ENCODE measurements at places on chromosomes 3 and 15.

- DNase-seq, result peak; percentile 59
Measured at GRCh38 chr3:173584093-173584837, 186.7 kb downstream of the NLGN1 start.

DNA sequence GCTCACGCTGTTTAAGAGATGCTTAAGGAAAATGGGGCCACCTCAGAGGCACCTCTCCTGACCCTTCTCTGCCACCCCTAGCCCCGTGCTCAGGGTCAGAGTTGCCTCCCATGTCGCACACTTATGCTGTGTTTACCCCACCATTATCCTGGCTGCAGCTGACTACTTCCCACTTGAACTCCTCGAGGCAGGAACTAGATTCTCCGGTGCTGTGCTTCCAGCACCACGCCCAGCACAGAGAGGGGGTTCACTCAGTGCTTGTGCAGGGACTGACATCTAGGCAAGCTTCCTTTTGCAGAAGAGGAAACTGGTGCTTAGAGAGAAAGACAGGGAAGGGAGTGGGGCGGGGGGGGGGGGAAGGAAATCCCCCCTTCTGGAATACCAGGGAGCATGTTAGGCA lies 340.1 kb downstream of the RORA start:
- DNase-seq, result no peak

DNA sequence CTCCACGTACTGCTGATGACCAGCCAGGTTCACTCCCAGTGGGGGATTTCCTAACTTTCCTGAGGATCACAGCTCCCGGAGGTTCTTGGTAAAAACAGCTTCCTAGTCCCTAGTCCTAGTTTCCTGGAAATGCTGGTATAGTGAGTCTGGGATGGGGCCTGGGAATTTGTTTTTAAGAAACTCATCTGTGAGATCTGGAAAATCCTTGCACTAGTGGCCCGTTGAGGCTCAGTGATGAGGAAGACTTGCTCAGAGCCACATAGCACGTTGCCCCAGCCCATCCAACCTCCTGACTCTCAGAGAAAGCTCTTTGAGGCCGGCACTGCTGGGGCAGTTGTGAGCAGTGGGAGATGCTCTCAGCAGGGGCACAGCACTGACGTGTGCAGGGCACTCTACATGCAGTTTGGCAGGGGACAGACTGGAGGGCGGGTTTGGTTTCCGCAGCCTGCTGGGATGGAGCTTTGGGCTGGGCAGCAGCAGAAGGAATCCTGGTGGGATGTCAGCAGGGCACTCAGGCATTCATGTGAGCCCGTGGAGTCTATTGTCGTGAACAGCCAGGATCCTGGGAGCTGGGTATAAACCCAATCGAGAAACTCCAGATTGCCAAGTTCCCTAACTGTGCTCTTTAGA lies 31.6 kb downstream of the SAXO2 start:
- DNase-seq, result no peak

DNA sequence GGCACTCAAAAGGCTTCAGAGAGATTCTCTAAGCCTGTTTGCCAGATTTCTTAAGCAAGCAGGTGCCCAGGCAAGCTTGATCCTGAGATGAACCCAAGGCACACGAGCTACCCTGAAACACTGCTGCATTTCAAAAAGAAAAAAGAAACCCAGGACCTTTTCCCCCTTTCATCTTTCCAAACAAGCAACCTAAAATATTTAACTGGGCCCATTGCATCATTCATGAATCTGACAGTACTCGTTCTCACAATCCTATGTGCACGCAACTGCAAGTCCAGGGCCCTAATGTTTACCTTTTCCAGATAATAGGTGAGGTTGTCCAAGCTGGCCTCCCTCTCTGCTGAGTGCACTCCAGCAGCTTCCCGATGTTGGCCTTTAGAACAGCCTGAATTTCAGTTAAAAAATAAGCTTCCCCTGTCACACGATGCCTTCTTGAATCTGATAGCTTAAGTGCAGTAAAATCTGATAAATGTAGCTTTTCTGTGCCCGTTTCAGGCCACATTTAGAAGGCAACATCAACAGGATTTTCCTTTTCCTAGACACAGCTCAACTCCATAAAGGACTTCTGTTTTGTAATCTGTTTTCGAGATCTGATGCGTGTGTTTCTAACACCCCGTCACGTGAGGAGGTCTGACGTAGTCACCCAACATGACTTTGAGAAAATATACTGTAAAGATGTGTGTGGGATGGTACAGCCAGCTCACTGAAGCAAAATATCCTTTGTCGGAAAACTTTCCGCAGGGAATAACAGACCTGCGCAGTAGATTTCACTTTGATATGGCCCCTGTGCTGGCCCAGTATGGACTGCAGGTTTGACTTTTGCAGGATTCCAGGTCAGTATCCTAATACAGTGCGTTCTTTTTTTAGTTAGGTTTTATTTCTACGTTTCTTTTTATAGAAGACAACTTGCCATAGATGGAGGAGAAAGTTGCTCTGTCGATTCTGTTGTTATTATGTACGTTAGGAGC lies 55.1 kb upstream of the RASA2 start:
- no peak for DNase-seq

- no peak for DNase-seq
Measured at GRCh38 chr15:62297933-62298332, 132.8 kb upstream of the C2CD4B start.

- no peak for DNase-seq
Measured at GRCh38 chr3:69671082-69671952, 67.9 kb upstream of the MITF start.

- no peak for DNase-seq
Measured at GRCh38 chr3:183324083-183324482, 71.0 kb downstream of the B3GNT5 start.

- peak; percentile 53 for DNase-seq
Measured at GRCh38 chr15:67456677-67457529, 64.0 kb upstream of the C15orf61 start.

DNA sequence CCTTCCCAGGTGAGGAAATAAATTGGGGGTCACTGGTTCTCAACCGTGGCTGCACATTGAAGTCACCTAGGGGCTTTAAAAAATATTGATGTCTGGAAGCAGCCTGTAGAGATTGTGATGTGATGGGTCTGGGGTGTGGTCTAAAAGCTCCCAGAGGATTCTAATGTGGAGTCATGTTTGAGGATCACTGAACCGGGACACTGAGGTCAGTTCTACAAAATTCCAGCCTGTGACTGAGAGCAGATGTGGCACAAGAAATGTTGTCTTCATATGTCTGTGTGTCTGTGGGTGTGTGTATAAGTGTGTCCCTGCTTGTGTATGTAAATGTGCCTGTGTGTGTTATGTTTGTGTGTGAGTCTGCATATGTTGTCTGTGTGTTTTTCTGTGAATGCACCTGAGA lies 79.9 kb downstream of the TLE3 start:
- DNase-seq, result no peak

GRCh38 chr3:159263750-159264553 lies 462.1 kb downstream of the MFSD1 start:
- peak; percentile 21 for DNase-seq

DNA sequence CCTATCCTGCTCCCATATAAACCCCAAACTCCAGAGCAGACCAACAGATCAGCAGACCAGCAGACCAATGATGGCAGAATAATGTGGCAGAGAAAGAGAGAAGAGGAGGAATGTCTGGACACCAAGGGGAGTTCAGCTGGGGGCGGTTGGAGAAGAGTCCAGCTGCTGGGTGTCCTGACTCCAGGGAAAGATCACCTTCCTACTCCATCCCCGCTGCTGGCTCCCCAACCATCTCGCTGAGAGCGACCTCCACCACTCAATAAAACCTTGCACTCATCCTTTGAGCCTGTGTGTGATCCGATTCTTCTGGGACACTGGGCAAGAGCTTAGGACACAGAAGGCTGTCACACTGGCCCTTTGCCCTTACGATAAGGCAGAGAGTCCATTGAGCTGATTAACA lies 12.8 kb upstream of the PLAAT1 start:
- DNase-seq, result no peak

- no peak for DNase-seq
Measured at GRCh38 chr3:184277366-184277765, 1.5 kb downstream of the ECE2 start.

- no peak for DNase-seq
Measured at GRCh38 chr3:18556503-18557135, 131.5 kb upstream of the SATB1 start.

GRCh38 chr3:179146911-179147513 lies 1.1 kb upstream of the PIK3CA start:
- DNase-seq, result peak; percentile 69

- no peak for DNase-seq
Measured at GRCh38 chr3:27730774-27731659, 8.9 kb upstream of the EOMES start.

GRCh38 chr3:157494581-157495281 lies 8.5 kb downstream of the VEPH1 start:
- DNase-seq, result peak; percentile 95

DNA sequence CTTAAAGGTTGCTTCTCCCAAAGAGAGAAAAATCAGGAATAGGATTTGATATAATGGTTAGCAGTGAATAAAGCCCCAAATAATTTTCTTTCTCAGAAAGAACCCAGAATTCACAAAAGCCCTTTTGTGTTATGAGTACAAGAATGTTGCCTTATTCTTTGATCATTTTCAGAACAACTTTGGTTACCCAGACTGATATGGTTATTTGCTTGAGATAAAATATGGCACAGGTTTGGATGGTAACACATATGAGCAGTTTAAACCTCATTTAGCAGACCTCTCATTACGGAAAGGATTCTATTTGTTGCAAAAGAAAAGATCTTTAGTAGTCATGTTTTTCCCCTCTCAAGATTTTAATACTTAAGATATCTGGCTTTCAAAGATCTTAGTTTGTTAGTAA lies 104.8 kb upstream of the MEX3B start:
- DNase-seq, result no peak

DNA sequence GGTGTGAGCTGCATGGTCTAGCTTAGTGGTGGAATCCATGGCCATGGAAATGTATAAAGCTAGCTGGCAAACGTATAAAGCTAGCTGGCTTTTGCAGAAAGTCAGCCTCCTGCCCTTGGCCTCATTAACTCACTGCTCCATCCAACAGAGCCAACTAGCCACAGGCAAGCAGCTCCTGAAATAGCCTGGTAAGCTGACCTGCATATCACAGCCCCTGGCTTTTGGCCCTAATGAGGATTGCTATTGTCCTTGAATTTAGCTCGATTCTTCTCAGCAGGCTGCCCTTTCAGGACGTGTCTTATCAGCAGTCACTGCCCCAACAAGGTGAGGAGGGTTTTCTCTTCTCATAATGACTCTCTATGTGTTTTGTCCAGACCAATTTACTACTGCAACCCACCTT lies 446.8 kb downstream of the WDR72 start:
- DNase-seq, result no peak

All from NCI-H2081 treated with DMSO at 0.1 percent for 48 hours (cell line).